ENCODE measurements at places on chromosomes 16 and 17.
A peak's percentile ranks its signal among the peaks of the same experiment; 100 is the strongest.

- no peak for DNase-seq
Observed at GRCh38 chr16:70772493-70772892, 28.5 kb downstream of the VAC14 start.

DNA sequence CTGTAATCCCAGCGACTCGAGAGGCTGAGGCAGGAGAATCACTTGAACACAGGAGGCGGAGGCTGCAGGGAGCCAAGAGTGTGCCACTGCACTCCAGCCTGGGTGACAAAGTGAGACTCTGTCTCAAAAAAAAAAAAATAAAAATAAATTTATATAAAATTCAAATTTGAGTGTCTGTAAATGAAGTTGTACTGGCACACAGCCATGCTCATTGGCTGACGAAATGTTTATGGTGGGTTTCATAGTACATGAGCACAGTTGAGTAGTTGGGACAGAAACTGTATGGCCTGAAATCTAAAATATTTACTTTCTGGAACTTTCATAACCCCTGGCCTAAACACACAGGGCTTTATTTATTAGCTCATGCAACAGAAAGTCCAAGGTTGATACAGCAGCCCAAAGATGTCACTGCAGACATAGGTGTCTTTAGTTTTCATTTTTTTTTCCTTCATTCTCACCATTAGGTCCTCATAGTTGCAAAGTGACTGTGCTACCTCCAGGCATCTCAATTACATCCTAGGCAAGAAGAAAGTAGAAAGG lies 355.3 kb downstream of the SLC39A11 start:
- no peak for DNase-seq

DNA sequence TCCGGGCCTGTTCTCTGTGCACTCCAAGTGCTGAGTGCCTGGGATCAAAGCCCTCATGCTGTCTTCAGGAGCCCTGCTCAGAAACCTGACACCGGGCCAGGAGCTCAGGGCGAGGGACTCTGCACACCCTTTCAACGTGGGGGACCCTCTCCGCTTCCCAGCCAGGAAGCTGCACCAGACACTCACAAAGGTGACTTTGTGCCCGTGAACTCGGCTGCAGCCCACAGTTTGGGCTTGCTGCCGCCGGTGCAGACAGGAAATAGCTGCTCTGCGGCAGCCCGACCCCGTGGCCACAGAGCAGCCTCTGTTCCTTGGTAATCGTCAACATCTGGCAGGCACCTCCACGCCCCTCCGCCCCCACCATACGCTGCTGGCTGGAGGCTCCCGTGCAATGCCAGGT lies 93.4 kb upstream of the METRNL start:
- DNase-seq = peak; percentile 35

DNA sequence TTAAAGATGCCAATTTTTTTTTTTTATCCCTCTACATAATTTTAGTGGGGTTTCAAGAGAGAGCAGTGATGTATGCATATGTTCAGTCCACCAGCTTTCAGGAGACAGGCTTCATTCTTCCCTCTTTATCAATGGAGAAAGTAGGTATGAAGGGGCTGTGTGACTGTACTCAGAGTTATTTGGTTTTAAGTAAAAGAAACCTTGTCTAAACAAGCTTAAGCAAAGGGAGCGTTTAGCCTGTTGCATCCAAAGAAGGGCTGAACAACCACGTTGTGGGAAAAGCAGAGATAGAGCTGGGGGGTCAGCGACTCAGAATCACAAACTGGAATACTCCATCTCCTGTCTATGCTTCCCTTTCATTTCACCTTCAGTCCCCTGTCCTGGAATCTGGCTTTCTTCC lies 50.4 kb upstream of the HAS3 start:
- no peak for DNase-seq

Measured in stimulated activated CD8-positive, alpha-beta memory T cell treated with anti-CD3 and anti-CD28 coated beads, Interleukin-4, amount 100 ng/mL, for 1 hour (primary cell).